ENCODE measurements at places on chromosomes 3 and 15.

DNA sequence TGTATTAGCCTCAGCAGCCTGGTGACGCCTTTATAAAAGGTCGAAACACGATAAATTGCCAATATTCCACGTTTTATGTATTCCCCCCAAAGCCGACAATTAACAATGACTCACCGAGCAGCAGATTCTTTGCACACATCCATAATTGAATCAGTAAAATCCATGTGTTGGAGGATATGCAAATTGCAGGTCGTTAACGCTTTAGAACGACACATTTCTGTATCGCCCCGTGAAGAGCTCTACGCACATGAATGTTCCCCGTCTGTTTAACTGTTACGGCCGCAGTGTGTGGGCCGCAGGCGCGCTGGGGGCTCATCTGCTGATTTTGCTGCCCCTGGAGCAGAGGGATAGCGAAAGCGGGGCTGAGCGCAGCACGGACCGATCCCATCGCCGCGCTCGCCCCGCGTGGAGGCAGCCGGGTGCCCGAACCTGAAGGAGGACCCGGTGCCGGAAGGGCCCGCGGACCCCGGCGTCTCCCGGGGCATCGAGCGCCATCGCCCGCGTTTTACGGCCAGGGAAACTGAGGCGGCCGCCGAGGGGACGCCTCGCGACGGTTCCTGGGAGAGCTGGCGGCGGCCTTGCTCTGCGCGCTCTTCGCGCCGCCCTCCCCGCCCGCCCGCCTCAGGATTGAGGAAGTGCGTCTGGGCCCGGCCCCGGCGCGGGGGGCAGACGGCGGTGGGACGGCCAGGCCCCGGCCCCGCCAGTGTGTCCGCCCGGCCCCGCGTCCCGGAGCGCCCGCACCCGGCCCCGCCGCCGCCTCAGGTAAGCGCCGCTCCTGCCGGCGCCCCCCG is at the start of gene LRRK1:
Gene LRRK1 (plus strand): TSS at position 668 of the 791 bp plus-strand sequence. CDS start 5,276 bp downstream, outside the sequence.
- no peak for DNase-seq

DNA sequence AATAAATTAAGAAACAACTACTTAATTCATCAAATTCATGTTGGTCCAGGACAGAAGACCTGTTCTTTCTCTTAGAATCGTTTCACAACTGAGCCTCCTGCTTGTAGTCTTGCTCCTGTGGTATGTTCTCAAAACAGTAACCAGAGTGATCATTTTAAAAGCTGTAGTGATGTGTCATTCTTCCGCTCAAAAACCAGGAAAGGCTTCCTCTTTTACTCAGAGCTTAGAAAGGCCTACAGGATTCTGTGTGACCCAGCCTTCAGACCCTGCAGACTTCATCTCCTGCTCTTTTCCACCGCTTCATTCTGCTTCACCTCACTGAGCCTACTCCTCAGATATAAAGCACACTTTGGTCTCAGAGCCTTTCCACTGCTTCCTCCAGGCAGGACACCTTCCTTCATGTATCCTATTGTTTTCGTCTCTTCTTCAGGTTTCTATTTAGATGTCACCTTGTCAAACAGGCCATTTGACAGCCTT is 22.7 kb downstream of the ST6GAL1 start:
- DNase-seq = no peak

DNA sequence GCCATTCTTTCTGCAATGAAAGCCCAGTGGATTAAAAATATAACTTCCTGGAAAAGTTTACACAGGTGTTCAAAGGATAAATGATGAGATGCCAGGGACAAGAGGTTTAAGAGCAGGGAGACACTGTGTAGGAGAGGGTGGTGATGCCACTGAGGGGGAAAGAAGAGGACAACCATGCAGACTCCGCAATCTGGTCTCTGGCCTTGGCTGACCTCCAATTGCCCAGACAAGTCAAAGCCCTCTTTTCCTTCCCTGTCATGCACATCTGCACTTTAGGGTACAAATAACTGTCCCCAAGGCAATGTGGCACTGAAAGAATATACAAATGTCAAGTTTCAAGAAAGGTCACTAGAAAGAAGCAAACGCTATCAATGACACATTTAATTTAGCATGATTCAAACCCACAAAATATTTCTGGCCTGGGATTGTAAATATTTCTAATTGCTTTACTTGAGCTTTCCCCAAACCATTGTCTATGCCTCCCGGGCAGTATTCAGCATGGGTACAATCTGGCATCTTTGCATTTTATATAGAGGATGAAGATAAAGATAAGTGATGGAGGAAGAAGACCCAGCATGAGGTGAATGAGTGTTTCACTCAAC is 319.4 kb downstream of the PLCL2 start:
- DNase-seq = no peak

- no peak for DNase-seq
Observed at GRCh38 chr15:85333132-85333831, 47.1 kb upstream of the AKAP13 start.

DNA sequence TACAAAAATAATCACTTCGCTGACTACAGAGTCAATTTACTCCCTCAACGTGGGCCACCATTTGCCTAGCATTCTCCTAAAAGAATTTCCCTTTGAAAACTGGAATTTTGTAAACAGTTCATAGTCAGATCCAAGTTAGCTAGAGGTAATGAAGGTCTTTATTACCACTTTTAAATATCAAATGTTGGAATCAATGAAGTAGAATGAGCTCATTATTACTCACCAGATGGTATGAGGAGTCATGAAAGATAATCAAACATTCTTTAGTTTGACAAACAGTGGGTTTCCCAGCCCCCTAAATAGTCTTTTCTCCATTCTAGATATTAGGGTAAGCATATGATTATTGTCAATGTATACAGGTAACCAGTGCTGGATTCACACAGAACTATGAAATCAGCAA is 455.7 kb upstream of the THBS1 start:
- DNase-seq = no peak

- no peak for DNase-seq
Observed at GRCh38 chr3:141240286-141240685, 8.7 kb downstream of the PXYLP1 start.

DNA sequence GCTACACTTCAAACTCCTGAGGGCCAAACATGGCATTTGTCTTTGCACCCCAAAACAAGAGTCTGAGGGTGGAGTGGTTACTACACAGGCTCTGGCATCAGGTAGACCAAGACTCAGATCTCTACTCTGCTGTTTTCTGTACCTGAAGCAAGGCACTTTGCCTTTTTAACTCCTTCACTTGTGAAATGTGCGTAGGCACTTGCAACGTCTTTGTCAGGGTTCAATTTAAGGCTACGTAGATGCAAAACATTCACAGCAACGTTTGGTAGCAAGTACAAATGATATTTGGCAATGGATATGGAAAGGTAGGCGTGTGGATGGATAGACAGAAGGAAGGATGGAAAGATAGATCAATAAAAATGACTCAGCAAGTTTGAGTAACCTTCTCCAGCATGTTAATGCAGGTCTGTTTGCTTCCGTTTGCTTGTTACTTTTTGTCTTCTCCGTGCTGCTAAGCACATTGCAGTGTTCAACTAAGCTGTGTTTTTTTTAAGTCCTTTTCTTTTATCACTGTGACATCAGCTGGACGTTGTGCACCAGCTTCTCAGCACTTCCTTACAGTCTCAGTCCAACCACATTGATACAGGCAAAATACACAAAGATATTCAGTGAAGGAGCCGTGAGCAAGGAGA is 100.7 kb downstream of the LRTM1 start:
- no peak for DNase-seq

- DNase-seq = no peak
Observed at GRCh38 chr15:56425976-56426375, 39.0 kb downstream of the MNS1 start.

DNA sequence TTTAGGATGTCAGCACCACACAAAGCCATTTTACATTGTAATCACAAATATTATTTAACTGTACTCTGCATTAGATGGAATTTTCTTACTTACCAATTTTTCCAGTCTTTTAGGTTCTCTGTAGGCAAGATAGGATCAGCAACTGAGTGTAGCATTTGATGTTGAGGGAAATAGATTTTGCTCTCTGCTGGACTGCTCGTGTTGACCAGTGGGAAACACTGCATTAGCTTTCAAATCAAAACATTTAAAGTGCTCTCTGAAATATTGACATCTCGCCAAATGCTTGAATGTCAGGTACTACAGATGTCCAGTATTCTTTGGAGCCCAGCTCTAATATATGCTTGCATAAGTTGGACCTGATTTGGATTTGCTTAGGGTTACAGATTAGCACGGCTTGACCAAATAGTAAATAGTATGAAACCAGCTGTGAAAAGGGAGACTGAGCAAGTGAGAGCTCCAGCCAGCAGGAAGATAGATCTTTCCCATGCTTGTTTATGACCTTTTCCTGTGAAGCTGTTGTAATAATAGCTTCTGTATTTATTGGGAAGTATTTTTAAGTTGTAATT is 29.5 kb downstream of the P2RY14 start:
- no peak for DNase-seq

DNA sequence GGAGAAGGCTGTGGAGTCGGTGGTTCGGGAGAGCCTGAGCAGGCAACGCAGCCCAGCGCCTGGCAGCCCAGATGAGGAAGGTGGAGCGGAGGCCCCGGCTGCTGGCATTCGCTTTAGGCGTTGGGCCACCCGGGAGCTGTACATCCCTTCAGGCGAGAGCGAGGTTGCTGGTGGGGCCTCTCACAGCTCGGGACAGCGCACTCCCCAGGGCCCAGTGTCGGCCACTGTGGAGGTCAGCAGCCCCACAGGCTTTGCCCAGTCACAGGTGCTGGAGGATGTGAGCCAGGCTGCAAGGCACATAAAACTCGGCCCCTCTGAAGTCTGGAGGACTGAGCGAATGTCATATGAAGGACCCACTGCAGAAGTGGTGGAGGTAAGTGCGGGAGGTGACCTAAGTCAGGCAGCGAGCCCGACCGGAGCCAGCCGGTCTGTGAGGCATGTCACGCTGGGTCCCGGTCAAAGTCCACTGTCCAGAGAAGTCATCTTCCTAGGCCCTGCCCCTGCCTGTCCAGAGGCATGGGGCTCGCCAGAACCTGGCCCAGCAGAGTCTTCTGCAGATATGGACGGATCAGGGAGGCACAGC is 26.7 kb downstream of the SYNM start:
- no peak for DNase-seq

GRCh38 chr3:5431811-5432378 is 244.4 kb downstream of the EDEM1 start:
- no peak for DNase-seq

DNA sequence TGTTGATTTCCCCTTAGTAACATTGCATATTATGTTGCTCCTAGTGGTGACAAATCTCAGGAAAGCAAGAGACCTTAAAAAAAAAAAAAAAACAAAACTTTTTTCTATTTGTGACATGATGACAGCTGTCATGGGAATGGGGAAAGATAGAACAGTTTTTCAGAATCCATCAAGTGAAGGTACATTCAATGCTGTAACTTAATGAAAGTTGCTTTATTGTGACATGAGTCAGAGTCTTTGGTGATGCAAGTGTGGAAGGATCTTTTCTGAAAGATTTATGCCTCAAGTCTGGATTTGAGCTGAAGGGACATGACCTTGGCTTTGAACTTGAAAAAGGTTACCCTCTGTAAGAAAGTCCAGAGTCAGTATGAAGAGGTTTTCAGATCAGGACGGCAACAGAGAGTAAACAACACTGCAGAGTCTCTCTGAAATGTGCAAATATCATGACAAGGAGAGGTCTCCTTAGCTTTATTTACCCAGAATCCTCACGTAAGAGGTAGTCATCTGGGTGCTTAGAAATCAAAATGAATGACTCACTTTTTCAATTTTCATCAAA is 424.7 kb downstream of the CNTN4 start:
- no peak for DNase-seq

GRCh38 chr15:81310480-81310879 is 13.5 kb downstream of the STARD5 start:
- DNase-seq = no peak

Measured in hypothalamus (tissue), 51 donors.